ENCODE measurements at places on chromosomes 13 and 19. TPM values are rescaled to one million over a fixed set of nuclear protein-coding genes. Genes with fewer than 3 reads are reported as not detected.

GRCh38 chr13:40503011-40503410, 163.4 kb downstream of the FOXO1 start:
- no peak for DNase-seq

DNA sequence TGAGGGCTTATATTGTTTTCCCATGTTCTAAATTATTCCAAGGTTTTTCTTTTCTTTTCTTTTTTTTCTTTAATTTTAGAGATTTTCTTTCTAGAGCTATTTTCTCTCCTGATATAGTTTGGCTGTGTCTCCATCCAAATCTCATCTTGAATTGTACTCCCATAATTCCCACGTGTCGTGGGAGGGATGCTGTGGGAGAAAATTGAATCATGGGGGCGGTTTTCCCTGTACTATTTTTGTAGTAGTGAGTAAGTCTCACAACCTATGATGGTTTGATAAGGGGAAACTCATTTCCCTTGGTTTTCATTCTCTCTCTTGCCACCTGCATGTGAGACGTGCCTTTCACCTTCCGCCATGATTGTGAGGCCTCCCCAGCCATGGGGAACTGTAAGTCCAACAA, 1906.4 kb upstream of the PRR20A start:
- no peak for DNase-seq

DNA sequence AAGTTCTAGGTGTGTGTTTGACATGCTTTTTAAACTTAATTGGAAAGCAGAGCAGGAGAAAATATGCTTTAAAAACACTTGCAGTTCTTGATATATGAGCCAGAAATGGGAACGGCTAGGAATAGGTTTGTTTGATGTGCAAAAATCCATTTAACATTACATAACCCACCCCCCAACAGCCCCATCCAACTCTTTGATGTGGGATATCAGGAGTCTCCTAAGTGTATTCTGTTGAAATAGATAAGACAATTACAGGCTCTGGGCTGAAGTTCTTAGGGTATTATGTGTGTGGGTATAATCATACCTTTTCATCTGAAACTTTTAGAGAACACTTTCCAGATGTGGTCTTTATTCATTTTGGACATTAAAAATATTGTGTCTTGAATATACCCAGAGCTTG, 240.4 kb upstream of the CSNK1A1L start:
- no peak for DNase-seq

GRCh38 chr13:106534639-106535551, 567 bp downstream of the EFNB2 start:
- no peak for DNase-seq

DNA sequence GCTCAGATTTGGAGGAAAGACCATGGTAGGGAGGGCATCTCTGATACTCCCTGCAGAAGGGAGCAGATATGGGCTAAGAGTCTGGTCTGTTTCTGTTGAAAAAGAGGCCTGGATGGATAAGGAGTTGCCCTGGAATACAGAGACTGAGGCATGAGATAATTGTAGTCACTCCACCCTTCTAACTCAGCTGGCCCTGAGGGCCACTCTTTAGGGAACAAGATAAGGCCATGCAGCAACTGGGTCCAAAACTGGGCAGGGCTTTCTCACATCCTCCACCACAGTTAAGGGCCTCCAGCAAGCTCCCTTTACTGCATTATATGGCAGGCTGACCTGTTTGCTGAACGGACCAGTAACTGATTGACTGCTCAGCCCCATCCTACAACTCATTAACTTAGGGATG, 1.3 kb downstream of the ZNF749 start:
- no peak for DNase-seq

GRCh38 chr19:4052993-4053422, 13.7 kb downstream of the ZBTB7A start:
- DNase-seq = no peak

GRK1 gene
- polyA plus RNA-seq = 0.26 TPM

DNA sequence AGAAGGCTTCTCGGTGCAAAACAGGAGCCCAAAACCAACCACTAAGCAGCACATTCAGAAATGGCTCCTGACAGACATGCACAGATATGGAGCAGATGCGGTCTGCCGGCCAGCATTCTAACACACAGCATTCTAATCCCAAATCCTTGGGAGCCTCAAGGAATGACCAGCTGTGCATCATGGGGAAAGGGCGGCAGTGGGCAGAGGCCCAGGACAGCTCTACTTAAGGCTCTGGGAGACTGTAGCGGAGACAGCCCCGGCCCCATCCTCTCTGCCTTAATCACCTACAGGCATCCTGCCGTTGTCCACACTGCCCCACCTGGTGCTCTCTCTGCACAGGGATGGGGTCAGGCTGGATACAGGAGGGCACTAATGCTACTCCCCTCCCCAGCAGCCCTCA, 1016.0 kb downstream of the UQCRFS1 start:
- DNase-seq = no peak
